ENCODE measurements at places on chromosomes 1 and 21.

- no peak for DNase-seq
Observed at GRCh38 chr1:9809100-9809510, 14.7 kb downstream of the CLSTN1 start.

- no peak for DNase-seq
Observed at GRCh38 chr1:7136166-7136953, 351.1 kb downstream of the CAMTA1 start.

GRCh38 chr1:23910144-23910543 is 3.0 kb downstream of the CNR2 start:
- no peak for DNase-seq

DNA sequence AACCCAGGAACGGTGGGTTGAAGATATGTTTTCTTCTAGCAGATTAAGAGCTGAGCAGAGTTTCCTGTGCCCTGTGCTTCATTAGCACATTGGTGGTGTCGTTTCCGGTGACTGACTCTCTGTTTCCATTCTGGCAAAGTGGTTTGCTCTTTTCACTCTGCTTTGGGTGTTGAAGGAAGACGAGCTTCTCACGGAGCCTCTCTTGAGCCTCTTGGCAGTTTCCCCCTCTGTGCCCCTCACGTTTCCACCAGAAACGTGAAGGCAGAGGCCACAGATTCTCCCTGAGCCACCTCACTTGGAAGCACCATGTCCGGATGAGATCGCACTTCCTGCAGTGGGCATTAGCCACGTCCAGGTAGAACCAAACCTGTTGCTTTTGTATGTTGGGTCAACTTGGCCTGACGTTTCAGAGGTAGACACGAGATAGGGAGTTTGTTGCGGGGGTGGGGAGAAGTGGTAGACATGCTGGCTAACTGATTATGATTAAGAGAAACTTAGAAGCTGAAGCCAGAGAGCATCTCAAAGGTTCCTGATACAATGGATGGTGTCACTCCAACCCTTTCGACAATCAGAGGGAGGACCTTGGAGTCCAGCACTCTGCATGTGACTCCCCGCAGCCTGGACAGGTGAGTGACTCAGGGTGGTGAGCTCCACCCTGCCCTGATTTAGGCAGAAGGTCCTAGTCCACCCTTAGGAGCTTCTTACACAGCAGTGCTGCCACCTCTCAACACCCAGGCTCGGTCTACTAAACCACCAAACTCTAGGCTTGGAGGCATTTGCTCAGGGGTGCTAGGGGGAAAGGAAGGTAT is at the start of gene LAX1:
Gene LAX1, plus strand, starts transcription at position 155 of the 809 bp plus-strand sequence. Its CDS starts 383 bp downstream, at position 538.
- DNase-seq: no peak

GRCh38 chr1:64514197-64514765 is 44.4 kb downstream of the CACHD1 start:
- no peak for DNase-seq

GRCh38 chr1:67019121-67019520 is 34.8 kb downstream of the SLC35D1 start:
- DNase-seq: no peak

GRCh38 chr1:6059866-6060265 is 14.2 kb downstream of the KCNAB2 start:
- no peak for DNase-seq

GRCh38 chr1:11784256-11784992 is 21.3 kb downstream of the MTHFR start:
- no peak for DNase-seq
